Stimulated activated CD4-positive, alpha-beta T cell treated with anti-CD3 and anti-CD28 coated beads, Interleukin-1b, Interleukin-23, amount 100 ng/mL, for 24 hours (primary cell): ENCODE measurements at places on chromosomes 1 and 21.

DNA sequence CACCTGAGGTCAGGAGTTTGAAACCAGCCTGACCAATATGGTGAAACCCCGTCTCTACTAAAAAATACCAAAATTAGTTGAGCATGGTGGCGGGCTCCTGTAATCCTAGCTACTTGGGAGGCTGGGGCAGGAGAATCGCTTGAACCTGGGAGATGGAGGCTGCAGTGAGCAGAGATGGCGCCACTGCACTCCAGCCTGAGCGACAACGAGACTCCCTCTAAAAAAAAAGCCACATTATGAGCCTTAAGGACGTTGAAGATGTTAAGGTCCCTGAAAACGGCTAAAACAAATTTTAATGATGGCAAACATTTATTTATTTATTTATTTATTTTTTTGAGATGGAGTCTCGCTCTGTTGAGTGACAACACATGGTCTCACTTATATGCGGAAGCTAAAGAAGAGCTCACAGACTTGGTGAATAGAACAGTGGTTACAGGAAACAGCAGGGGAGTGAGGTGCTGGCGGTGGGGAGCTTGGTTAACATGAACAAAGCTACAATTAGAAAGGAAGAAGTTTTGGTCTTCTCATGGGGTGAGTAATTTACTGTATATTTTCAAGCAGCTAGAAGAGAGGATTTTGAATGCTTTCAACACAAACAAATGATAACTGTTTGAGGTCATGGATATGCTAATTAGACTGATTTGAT, 47.1 kb downstream of the TCP10L start:
- DNase-seq: no peak

- no peak for DNase-seq
These were observed 41.0 kb downstream of the IL12RB2 start for GRCh38 chr1:67348586-67349252.

DNA sequence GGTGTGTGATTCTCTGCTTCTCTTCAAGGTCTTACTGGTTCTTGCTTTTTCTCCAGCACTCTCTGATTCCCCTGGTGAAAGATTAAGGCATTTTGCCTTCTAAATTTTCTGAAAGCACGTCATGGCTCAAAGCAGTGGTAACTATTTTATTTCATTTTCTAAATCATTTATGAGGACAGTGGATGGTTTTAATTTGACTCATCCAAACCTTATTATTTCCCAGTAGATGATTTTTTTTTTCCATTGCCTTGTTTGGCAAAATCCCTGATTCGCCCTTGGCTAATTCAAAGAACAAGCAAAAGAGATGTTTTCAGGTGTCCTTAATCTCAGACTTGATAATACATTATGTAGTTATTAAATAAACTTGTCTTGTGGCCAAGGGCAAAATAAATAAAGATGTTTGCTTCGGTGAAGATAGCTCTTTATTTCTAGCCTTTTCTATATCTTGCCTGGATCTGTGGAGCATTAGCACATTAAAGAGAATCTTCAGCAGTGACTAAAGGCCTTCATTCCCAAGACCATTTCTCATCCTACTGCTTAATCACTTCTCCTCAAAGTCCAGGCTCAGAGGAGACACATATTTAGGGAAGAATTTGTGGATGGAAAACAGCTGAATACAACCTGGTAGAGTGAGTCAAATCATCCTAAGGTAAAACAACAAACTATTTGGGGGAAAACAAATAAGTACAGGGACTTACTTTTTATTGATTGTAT, 359.8 kb downstream of the DUSP10 start:
- DNase-seq: no peak

GRCh38 chr1:215635827-215636226, 68.7 kb downstream of the KCTD3 start:
- no peak for DNase-seq

DNA sequence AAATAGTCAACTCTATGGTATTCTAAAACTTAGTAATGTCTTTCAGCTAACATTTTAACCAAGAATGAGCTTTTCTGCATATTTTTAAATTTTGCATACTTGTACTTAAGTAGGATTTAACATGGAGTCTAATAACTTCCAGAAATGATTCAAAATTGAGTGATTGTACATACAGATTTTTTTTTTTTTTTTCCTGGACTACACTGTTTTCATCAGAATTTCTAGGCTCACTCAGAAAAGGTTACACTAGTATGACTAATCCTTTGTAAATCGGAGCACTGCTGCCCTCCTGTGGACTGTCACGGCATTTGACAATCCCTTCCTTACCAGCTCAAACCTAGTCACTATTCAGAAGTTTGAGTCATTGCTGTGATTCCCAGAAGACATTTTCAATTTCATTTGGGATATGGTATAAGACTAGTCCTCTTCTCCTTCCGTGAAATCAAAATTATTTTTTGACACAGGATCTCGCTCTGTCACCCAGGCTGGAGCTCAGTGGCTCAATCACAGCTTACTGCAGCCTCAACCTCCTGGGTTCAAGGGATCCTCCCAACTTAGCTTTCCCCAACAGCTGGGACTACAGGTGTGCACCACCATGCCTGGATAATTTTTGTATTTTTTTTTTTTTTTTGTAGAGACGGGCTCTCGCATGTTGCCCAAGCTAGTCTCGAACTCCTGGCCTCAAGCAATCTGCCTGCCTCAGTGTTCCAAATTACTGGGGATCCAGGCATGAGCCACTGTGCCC, 45.5 kb downstream of the CD46 start:
- peak; percentile 64 for DNase-seq

GRCh38 chr1:240054109-240054701, 37.5 kb upstream of the FMN2 start:
- no peak for DNase-seq

GRCh38 chr1:172452536-172453152, 8.8 kb upstream of the PIGC start:
- no peak for DNase-seq

DNA sequence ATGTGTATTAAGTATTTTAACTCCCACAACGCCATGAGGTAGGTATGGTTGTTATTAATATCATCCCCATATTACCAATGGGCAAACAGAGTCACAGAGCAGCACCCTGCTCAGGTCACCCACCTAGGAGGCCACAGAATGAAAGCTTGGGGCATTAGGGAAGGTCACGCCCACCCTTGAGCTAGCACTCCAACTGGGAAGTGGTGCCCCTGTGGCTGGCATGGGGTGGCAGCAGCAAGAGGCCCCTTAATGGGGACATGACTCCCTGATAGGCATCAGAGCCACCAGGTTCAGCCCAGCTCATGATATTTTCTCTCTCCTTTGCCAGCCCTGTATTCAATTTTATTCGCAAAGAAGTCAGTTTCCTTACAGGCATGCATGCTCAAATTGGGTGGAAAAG, 90.6 kb downstream of the DMRTB1 start:
- no peak for DNase-seq

GRCh38 chr1:217136895-217137205, 413.6 kb upstream of the ESRRG start:
- no peak for DNase-seq

- no peak for DNase-seq
These were observed 673.6 kb upstream of the NR5A2 start for GRCh38 chr1:199353906-199354305.

DNA sequence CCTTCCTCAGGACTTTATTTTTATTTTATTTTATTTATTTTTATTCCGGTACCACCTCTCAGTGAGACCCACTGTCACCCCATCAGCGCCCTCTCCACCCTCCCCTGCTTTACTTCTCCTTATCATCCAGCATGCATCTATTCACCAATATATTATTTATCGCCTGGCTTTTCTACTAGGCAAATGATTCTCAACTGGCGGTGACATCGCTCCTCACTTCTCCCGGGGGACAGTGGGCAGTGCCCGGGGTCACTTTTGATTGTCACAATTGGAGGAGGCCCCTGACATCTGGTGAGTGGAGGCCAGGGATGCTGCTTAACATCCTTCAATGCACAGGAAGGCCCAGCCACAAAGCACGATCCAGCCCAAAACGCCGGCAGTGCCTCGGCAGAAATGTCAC, 138.7 kb downstream of the ETS2 start:
- no peak for DNase-seq

DNA sequence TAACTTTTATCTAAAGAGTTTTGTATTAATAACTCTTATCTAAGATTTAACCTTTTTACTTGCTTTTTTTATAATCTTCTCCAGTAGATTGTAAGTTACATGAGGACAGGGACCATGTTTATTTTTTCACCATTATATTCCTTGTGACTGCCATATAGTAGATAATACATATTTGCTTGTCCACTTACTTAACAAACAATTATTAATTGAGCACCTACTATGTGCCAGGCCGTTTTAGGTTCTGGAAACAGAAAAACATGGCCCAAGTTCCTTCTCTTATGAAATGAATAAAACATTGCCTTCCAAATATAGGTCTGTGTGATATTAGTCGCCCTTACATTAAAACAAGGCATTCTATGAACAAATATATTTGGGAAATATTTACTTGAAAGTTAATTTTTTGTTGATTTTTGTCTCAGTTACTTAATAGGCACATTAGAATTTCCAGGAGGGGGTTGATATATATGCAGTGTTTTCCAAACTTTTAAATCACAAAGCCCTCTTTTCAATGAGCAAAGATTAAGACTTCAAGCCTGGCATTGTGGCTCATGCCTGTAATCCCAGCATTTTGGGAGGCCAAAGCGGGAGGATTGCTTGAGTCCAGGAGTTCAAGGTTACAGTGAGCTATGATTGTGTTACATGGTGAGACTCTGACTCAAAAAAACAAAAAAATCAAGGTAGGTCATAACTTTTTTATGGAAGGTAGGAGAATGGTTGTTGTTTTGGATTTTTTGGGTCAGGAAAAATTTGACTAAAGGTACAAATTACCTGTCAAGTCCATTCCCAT, 22.7 kb downstream of the CDKN2C start:
- DNase-seq: no peak

GRCh38 chr1:164701189-164701761, 142.3 kb downstream of the PBX1 start:
- no peak for DNase-seq

- no peak for DNase-seq
These were observed 73.9 kb downstream of the RAB3GAP2 start for GRCh38 chr1:220198186-220199005.

GRCh38 chr1:236163463-236164153, 21.3 kb downstream of the GPR137B start:
- no peak for DNase-seq

- DNase-seq: no peak
These were observed 30.9 kb upstream of the UBE2U start for GRCh38 chr1:64172458-64172983.

DNA sequence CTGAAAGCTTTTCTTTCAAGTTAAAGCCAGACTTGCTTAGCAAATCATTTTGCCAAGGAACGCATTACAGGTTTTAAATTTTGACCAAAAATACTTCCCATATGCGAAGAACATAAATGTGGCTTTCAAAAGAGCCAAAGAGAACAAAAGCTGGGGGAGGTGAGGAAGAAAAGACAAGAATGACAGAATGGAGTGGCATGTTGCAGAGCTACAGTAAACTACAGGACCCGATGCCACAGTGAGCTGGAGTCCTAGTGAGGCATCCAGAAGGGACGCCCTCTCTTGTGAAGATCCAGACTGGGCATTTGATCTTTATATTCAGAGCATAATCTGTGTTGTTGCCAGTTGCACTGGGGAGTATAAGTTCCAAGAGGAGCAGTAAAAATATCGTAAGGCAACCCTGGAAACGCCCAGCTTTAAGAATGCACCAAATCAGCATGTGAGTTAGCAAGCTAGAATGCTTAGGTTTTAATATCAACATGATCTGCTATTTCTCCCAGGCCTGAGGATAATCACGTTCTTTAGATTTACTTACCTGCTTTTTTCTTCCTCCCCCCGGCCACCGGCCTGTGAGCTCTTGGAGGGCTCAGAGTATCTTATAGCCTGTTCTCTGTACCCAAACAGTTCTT, 48.4 kb upstream of the HOOK1 start:
- DNase-seq: no peak

- no peak for DNase-seq
These were observed 10.9 kb downstream of the SLC41A1 start for GRCh38 chr1:205802060-205802459.

- no peak for DNase-seq
These were observed 39.8 kb downstream of the RASSF5 start for GRCh38 chr1:206547104-206547503.

DNA sequence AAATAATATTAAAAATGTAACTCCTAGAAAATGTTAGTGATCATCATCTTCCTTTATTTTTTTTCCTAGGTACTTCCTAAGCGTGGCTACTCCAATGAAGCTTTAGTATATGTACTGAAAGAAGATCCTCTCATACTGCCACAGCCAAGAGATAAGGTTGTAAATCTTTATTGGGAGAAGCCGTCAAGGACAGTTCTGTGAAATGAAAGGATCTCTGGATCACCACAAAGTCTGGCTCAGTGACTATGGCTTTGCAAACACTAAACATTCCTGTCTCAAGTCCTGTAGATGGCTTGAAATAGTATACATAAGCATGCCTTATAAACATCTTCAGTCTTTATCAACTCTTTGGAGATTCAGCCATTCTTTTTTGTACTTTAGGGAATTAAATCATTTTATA, 61.2 kb upstream of the DPH5 start:
- DNase-seq: no peak

- DNase-seq: no peak
These were observed 43.5 kb upstream of the DNAJC6 start for GRCh38 chr1:65265651-65266351.

DNA sequence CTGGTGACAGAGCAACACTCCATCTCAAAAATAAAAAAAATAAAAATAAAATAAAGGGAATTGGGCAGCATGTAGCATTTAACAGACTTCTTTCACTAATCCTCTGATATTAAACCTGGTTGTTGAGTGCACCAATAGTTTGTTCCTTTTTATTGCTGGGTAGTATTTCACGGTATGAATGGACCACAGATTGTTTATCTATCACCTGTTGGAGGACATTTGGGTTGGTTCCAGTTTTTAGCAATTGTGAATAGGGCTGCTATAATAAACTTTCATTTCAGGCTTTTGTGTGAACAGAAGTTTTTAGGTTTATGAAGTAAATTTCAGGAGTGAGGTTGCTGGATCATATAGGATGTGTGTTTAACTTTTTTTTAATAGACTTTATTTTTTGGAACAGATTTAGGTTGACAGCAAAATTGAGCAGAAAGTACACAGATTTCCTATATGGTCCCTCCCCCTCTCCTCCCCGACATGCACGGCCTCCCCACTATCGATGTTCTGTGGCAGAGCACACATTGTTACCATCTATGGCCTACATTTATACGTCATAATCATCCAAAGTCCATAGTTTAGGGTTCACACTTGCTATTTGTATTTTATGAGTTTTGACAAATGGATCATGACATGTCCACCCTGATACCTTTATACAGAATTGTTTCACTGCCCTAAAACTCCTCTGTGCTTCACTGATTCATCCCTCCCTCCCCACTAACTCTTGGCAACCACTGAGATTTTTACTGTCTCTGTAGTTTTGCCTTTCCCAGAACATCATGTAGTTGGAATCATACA, 66.1 kb upstream of the TMPRSS2 start:
- DNase-seq: no peak

DNA sequence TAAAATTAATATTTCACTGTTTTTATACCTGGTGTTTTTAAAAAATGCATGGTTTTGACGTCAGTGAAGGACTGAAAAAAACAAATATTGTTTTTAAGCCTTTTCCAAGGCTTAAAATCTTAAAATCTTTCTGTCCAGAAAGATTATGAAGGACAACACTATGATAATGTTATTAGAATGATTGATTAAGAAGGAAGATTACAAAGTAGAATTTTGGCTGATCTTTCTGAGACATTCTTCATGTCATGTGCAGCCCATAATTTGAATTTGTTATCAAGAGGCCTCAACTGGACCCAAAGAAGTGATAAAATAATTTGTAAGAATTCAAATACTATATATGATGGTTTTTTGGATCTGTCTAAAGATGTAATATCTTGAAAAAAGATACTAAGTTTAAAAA, 584.4 kb upstream of the CXADR start:
- DNase-seq: no peak
